ENCODE measurements at places on chromosomes 2 and 18.

- no peak for DNase-seq
These were observed 58.3 kb downstream of the MTCL1 start for GRCh38 chr18:8763611-8764010.

GRCh38 chr18:10739152-10739551 lies 213.3 kb downstream of the NAPG start:
- DNase-seq = no peak

DNA sequence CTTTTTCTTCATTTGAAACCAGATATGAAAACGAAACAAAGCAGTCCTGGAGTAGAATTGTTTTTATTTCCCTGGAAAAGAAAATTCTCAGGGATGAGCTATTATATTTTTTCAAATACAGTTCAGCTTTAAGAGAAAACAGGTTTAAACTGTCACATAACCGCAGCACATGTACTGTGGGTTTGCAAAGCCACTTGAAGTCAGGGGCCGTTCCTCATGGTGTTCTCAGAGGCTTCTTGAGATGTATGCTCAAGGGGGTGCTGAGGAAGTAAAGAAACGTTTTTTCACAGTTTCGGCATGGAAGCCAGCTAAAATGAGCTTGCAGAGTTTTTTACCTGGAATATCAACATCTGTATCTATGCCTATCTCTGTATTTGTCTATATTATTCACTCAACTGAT lies 225.3 kb downstream of the MC4R start:
- no peak for DNase-seq

- DNase-seq = no peak
These were observed 49.0 kb downstream of the FAM168B start for GRCh38 chr2:131044075-131044756.

DNA sequence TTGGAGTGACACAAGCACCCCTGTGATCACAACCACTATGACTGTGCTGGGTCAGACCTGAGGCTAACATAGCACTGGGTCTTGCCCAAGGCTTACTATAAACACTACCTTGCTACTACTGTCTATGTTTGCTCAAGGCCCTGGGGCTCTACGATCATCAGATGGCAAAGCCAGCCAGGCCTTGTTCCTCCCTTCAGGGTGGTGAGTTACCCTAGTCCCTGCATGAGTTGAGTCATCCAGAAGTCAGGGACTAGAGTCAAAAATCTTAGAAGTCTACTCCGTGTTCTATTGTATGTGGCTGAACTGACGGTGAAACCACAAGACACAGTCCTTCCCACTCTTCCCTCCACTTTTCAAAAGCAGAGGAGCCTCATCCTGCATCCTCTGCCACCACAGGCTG lies 551.2 kb upstream of the FSIP2 start:
- no peak for DNase-seq

GRCh38 chr2:136997557-136997956 lies 232.2 kb downstream of the THSD7B start:
- no peak for DNase-seq

GRCh38 chr2:182006595-182007341 lies 21.1 kb downstream of the PPP1R1C start:
- no peak for DNase-seq

- no peak for DNase-seq
These were observed 25.8 kb upstream of the TMEM182 start for GRCh38 chr2:102736110-102736409.

GRCh38 chr2:109032229-109032820 lies 43.3 kb upstream of the EDAR start:
- DNase-seq = no peak

DNA sequence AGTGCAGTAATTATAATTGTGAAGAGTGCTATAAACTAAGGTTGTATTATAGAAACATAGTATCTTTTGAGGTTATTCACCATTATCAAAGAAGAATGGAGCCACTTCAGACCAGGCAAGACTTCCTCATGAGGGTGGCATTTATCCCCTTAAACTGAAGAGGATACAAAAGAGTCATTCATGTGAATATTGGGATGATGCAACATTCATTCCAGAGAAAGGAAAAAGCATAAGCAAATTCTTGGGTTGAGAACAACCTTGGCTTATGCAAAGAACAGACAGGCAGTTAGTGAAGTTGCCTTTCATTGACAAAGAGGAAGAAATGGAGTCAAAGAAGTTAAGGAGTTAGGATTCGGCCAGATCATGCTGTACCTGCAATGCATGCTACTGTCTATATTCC lies 682.5 kb downstream of the MBD2 start:
- no peak for DNase-seq

DNA sequence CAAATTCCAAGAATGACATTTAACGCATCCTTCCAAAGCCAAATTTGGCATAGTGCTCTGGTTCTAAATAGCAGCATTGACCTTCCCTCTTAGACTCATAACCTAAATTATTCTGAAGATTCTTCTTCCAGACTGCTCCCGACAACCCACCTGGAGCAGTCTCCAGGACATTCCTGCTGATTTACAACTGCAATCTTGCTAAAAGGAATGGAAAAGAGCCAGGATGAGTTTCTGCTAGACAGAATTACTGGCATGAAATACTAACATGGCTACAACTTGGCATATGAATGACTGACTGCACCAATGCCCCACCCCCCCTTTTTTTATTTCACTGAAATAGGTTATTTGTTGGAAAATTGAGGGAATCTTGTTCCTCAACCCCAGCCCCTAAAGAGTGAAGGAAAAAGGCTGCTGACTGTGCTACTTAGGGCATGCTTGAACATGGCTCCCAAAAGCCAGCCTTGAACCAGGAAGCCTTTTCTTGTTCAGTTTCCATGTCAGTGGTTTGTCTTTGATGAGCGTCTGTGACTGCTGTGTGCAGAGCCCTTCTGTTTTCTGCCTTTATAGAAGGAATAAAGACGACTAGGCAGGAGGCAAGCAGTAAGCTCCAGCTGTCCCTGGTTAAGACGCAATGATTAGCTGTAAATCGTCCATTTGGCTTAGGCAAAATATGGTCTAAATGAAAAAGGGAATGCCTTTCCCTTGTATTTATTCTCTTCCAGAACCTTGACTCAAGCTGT lies 47.4 kb upstream of the ITGB6 start:
- no peak for DNase-seq

DNA sequence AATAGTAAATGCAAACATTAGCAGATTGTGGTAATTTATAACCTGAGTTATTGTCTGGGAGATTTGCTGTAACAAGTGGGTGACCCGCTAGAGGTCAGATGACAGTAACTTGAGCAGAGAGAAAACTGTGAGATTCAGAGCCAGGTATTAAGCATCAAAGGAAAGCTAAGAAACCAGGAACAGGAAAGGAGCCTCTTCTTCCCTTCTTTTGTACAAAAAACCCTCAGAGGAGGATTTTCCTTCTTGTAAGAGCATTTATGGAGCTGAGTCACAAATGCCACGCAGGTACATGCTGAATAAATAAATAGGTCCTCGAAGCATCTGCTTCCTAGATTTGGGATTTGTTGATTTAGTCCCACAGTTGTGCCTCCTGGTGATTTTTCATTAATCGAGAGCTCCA lies 146.5 kb downstream of the SH3BP4 start:
- no peak for DNase-seq

DNA sequence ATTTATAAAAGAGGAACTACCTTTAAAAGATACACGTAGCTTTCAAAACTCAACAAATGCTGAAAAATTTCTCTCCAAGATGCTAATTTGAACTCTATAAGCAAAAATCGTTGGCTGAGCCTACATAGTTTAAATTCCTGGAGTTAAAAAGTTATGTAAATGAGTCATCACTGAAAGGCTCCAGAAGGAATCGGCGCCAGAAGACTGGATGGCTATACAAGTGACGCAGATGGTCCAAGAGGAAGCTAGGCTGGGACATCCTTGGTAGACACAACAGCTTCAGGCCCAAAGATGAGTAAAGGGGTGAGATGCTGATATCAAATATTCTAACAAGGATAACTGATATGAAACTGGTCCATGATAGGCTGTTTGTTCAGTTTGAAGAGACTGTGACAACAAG lies 22.8 kb upstream of the DNAH6 start:
- DNase-seq = no peak

DNA sequence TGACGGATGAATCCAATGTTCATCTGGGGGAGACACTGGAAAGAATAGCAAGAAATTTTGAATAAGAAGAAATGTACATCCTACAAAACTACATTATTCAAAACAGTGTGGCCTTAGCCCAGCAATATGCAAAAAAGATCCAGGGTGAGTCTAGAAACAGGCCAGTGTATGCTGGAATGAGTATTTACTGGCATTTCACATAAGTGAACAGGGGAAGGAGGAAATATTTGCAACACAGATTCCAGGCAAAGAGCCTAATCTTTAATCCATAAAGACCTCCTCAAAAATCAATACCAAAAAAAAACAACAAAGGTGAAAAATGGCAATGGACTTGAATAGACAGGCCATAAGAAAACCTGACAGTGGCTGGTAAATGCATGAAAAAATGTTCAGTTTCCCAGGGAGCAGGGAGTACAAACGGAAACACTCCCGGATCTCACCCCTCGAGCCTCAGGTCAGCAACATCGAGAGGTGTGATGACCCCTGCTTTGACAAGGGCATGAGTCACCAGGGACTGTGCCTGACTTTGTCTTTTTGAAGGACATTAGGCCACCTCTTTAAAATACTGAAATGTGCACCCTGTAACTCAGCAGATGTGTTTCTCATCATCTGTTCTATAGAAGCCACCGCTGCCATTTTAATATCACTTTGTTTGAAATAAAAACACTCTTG lies 12.7 kb upstream of the GPC1 start:
- no peak for DNase-seq

DNA sequence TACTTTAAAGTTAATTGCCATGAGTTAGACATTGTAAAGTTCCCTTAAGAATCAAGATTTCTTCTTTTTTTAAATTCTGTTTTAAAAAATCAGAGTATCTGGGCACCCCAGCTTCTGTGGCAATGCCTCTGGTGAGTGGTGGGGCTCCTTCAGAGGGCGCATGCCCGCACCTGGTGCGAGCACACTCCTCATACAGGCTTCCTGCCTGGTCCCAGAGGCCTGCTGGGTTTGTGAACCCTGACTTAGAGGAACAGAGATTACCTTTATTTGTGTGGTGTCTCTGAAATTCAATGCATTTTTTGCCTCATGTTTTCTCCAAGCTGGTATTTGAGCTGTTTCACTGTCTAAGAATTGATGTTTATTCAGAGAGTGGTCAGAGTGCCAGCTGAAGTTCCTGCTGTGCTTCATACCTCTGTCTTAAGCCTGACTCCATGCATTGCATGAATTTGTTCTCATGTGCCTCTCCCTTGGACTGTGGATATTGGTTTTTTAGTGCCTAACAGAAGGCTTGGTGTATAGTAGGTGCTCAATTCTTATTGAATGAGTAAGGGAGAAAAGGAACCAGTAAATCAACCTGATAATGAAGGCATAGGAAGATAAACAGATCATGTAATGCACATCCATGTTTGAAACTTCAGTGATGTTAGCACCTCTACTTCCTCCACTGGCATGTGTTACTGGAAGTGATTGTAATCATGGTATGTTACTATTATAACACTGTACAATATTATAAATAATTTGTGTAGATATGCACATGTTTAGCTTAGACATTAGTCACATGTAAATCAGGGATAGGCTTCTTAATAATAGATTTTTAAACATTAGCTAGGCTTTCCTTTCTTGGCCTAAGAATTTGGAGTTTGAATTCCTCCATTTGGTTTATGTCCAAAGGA lies 29.0 kb downstream of the PHLPP1 start:
- no peak for DNase-seq

- no peak for DNase-seq
These were observed 2.8 kb downstream of the TMEM169 start for GRCh38 chr2:216084547-216084946.

GRCh38 chr2:176466918-176467452 lies 197.7 kb downstream of the MTX2 start:
- DNase-seq = no peak

DNA sequence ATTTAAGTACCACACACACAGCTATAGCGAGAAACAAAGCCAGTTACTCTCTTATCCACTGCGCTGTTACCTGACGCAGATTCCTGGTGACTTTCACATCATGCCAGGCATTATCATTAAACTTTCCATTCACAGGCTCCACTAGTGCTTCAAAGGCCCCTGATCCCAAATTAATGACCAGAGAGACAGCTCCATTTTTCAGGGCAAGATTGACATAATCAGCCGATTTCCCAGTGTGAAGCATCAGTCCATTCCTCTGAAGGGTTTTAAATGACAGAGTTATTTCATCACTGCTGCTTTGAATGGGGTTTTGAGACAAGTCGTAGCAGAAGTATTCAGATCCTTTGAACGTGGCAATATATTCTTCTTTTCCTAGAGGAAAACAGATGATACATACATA lies 408.7 kb downstream of the NRXN1 start:
- DNase-seq = no peak

DNA sequence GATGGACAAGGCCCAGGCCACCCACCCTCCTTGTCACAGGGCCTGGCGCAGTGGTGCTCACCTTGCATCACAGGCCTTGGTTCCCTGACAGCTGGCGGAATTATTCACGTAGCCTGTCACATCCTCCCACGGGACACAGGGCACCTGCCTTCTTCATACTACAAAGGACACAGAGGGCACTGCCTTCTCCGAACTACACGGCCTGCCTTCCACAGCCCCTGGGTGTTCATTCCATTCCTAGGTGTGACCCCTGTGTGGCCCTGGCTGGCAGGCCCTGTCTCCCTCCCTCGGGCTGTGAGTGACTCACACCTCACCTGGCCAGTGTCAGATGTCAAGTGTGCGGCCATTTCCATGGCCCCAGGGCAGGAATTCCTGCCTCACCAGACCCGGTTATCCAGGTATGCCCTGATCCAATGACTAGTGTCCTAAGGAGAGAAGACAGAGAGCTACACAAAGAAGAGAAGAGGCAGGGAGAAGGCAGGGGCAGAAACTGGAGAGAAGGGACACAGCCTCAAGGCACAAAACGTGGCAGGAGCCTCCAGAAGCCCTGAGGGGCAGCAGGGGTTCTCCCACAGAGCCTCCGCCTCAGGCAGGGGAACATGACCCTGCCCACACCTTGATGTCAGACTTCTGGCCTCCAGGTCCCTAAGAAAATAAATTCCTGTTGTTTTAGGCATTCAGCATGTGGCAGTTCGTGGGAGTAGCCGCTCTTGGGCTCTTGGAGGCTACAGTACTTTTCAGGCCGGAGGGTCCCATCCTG lies 43.4 kb downstream of the MBP start:
- no peak for DNase-seq

GRCh38 chr18:72075040-72075439 lies 469.1 kb downstream of the CBLN2 start:
- DNase-seq = no peak

DNA sequence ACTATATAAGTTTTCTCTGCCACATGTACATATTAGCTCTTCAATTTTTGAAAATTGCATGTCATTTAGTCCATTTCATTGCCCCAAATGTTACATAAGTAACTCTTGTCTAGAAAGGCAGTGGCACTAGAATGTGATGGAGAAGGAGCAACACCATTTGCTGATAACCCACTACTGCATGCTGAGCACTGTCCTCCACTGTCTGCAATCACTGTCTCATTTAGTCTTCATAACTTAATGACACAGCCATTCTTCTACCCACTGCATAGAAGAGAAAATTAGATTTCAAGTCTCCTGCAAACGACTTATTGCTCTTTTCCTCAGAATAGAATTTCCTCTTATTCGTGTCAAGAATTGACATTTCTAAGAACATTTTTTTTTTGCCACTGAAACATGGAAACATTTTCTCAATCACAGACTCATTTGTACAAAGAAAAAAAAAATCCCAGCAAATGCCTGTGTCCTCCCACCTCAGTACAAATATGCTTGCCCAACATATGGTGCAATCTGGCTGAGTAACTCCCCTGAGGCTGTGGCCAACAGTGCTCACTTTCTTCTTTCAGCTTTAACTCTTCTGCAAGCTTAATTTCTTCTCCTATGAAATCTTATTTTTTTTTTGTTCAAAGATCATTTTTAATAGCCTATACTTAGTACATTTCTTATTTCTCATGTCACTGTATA lies 768.6 kb upstream of the HS6ST1 start:
- DNase-seq = no peak

GRCh38 chr18:78518805-78519204 lies 460.8 kb upstream of the SALL3 start:
- no peak for DNase-seq
